ENCODE measurements at places on chromosomes 5 and 9. TPM values are rescaled to one million over a fixed set of nuclear protein-coding genes. Genes with fewer than 3 reads are reported as not detected.

Gene OTULINL
- total RNA-seq = 3.4 TPM

Gene COL23A1
- total RNA-seq = 34.0 TPM

Gene CCNB1
- 252 TPM for total RNA-seq

Gene STPG3
- total RNA-seq = 0.26 TPM

Gene SLC6A19
- not detected for total RNA-seq
